ENCODE measurements at places on chromosomes 6 and 20.
A peak's percentile ranks its signal among the peaks of the same experiment; 100 is the strongest.

GRCh38 chr6:161792851-161793493 lies 519.1 kb upstream of the AGPAT4 start:
- DNase-seq: no peak

GRCh38 chr6:722608-723007 lies 29.7 kb upstream of the EXOC2 start:
- DNase-seq: no peak

DNA sequence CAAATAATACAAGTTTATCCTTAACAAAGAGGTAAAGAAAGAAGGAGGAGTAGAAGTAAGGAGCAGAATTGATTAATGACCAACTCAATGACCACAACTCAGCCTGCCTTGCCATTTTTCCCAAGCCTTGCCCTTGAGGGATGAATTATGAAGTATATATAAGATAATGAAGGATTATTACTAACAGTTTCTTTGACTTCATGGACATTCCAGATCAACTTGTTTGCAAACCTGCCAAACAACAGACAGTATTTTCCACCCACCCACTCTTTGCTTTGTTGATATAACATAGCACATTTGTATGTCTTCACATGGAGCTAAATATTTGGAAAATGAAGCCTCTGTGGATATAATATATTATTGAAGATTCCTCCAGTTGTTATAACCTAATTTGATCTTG lies 9.9 kb upstream of the C6orf141 start:
- no peak for DNase-seq

DNA sequence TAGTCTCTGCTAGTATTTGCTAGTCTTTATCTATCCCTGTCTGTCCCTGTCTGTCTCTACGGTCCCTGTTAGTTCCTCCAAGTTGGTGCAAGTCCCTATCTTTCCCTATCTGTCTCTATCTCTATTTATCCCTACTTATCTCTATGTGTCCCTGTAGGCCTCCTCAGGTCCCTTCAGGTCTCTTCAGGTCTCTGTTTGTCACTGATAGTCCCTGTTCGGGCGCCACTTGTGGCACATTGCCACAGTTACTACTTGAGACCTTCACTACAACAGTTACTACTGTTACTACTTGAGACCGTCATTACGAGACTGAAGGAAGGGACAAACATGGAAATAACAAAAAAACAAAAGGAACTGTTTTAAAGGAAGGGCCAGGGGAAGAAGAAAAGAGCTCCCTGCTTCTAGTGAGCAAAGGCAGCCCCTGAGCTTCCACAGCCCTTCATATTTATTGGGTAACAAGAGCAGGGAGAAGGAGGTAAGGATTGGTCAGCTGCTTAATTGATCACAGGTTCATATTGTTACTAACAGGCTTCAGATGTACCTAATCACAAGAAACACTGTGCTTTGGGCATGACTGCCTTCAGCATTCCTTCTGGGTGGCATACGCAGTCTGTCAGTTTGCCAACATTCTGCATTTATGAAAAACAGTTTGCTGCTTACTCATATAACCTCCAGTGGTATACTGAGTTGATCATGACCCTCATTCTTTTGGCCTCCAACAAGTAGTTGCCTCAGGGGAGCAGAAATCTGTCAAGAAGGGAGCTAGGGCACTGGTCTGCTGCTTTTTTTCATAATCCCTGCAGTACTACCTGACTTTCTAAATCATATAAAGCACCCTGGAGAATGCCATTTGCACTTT lies 8.4 kb downstream of the EPB41L2 start:
- no peak for DNase-seq

DNA sequence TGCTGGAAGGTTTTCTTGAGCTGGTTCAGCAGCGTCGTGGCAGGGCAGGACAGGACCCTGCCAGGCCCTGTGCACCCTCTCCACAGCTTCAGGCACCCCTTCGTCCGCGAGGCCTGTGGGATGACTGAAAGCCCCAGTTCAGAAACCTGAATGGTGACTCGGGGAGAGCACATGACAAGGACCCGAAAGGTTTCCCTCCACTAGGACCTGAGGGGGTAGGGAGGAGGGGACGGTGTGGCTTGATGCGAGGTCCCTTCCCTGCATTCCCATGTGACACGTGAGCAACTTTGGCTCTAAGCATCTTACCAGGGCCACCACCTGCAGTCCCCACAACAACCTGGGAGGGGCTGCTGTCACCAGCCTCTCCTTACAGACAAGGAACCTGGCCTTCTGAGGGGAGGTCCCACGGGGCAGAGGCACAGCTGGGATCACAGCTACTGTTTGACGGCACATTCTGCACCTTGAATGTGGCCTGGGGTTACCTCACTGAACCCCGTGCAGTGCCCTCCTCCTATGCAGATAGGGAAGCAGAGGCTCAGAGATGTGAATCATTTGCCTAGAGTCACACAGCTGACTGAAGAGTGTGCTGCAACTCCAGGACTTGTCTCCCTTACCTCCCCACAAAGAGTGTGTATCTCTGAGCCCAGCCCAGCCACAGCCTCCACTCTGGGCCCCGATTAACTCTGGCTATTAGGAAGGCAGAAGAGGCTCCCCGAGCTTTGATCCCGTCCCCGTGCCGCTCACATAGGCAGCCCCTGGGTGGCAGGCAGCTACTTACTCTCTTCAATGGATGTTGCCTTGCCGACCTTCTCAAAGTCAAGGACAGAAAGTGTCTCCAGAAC lies 84.6 kb downstream of the PTPN1 start:
- no peak for DNase-seq

DNA sequence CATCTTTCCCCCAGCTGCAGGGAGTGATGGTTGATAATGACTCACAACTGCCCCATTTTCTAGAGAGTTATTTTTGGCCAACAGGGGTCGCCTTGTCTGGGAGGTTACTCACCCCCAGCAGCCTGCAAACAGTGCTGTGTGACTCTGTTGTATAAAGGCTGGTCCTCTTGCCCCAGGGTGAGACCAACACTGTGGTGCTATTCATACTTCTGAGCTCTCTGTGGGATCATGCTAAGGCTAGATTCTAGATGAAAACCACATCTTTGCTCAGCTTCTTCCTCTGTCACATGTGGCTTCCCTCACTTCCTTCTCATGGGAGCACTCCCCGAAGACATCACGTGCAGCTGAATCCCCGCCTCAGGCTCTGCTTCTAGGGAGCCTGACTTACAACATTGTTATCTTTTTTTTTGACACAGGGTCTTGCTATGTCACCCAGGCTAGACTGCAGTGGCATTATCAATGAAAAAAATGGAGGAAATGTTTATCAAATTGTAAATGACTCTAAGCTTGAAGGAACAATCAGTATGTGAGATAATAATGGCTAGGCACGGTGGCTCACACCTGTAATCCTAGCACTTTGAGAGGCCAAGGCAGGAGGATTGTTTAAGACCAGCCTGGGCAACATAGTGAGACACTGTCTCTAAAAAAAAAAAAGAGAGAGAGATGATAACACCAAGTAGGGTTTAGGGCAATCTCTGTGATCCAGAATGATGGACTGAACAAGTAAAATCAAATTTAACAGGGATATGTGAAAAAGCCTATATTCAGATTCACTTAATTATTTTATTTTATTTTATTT lies 55.7 kb upstream of the SLC23A2 start:
- DNase-seq: no peak

GRCh38 chr6:25928562-25929324 lies 1.7 kb downstream of the SLC17A2 start:
- DNase-seq: no peak

- DNase-seq: no peak
Observed at GRCh38 chr6:160226118-160226591, 32.5 kb downstream of the SLC22A2 start.

GRCh38 chr20:50589548-50590347 lies 79.6 kb downstream of the PTPN1 start:
- no peak for DNase-seq

GRCh38 chr20:62362991-62363919 lies 3.9 kb downstream of the LAMA5 start:
- peak; percentile 76 for DNase-seq

DNA sequence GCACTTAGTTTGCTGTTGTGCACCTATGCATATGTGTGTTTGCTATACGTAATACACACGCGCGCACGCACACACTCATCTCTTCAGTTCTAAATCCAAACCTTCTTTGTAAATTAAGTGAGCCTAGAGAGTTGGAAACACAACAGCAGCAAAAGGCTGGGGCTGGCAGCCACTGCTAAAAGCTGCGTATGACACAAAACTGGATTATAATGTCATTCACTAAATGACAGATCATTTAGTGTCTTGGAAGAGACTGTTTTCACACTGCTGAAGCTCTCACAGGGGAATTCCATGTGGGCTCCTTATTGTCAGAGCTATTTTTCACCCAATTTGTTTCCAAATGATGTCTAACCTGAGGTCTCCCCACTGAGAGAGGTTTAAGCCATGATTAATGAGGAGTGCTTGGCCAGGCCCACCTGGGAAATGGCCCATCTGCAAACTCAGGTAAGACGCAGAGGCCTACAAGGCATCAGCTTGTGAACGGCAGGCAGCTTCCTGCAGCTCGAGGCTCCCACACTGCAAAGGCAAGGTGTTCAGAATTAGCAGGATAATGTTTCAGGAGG lies 94.2 kb downstream of the OLIG3 start:
- DNase-seq: no peak

DNA sequence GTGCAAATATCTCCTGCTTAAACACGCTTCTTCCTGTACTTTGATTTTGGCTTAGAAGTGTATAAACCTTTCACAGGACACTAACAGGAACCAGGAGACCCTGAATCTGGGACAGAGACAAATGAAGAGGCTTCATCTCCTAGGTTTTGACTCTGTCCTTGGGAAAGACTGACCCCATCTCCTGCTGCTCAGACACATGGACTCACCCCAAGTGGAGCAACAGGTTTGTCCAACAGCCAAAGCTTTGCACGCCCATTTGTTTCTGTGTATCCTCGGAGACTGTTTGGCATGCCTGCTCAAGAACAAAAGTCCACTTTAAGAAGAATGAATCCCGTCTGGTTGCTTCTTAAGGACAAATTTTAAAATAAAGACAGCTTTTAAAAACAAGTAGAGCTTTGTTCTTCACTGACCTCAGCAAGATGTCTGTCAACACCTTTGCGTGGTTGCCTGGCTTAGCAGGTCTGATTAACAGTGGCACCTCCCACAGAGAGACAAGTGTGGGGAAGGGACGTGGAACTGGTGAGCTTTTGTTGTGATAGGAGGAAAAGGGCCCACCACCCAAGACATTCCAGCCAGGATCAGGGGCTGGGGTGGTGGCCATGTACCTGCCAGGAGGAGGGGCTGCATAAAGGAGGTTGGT lies 202.6 kb downstream of the SOD2 start:
- DNase-seq: no peak

DNA sequence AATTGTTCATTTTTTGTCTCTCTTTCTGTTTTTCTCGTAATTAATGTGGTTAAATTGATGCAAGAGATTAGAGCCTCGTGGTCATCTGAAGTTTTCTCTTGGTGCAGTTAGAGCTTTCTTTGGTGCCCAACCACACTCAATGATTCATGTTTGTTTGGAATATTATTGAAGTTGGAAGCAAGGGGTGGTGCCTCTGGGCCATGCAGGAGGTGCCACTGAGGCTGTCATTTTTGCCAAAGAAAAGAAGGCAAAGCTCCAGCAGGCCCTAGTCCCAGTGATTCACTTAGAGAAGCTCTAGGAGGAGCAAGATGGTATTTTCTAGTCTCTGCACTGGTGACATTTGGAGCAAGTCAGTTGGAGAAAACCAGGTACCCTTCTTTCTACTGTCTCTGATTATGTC lies 144.5 kb upstream of the RALGAPA2 start:
- DNase-seq: no peak

DNA sequence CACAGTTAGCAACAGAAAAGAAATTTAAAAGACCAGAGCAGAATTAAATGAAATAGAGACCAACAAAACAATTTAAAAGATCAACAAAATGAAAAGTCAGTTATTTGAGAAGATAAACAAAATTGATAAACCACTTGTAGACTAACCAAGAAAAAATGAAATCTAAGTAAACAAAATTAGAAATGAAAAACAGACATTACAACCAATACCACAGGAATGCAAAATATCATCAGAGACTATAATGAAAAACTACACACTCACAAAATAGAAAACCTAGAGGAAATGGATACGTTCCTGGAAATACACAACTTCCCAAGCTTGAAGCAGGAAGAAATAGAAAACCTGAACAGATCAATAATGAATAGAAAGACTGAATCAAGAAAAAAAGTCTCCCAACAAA lies 97.8 kb downstream of the WDR27 start:
- DNase-seq: no peak

GRCh38 chr6:145544514-145544913 lies 190.8 kb downstream of the EPM2A start:
- no peak for DNase-seq

DNA sequence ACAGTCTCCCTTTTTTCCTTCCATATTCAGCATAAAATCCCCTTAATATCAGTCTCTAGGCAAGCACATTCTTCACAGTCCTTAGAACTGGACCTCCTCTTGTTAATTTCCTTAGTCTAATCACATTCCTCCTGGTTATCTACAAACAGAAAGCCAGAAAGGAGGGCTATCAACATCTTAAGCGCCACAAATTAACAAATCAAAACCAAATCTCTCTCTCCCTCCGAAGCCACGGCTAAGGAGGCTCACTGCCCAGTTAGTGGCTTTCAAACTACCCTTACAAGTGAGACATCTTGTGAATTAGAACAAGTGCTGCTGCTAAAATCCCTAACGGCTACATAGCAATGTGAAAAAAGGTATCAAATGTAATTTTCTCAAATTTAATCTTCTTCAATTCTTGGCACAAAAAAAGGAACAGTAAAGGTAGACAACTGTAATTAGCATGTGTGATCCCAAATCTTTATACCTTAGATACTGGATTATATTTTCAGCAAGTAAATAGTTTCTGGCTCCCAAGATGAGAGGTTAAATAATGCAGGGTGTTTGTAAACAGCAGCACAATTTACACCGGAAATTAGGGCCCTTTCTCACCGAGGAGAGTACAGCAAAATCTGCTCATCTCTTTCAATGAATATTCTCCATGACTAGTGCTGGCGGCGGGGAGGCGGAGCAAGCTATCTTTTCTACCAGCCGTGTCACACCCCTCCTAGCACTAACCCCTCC lies 1.4 kb upstream of the TRIM39 start:
- DNase-seq: no peak

- DNase-seq: no peak
Observed at GRCh38 chr20:55283889-55284288, 721.4 kb downstream of the CBLN4 start.

GRCh38 chr20:57667924-57668782 lies 41.7 kb downstream of the PMEPA1 start:
- no peak for DNase-seq

DNA sequence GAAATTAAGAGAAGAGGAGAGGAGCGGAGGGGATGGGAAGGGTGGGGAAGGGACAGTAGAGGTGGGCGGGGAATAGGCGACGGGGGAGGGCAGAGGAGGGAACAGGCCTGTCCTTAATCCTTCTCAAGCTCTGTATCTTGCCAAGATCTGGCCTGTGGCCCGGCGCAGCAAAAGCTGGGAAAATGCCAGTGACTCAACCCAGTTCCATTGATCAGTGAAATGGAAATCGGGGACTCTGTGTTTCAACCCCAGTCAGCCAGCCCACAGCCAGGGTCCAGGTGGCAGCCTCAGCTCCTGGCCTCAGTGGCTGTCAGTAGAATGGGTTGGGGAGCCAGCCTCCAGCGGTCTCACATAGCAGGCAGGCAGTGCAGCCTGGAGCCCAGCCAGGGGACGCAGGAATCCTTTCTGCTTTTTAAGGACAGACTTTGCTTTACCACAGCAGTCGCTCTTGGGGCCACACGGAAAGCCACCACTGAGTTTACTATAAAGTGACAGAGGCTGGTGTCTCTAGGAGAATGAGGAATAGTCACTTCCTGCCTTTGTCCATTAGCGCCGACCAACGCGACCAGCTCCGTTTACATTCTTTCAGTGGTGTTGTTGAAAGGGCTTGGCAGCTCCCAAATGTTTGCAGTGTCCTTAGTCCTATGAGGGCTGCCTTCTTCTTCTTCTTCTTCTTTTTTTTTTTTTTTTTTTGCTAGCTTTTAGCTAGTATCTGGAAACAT lies 128.0 kb downstream of the RIN2 start:
- DNase-seq: no peak
